Left forelimb (tissue), 1 donor: ENCODE measurements at places on chromosomes 13 and 19.

DNA sequence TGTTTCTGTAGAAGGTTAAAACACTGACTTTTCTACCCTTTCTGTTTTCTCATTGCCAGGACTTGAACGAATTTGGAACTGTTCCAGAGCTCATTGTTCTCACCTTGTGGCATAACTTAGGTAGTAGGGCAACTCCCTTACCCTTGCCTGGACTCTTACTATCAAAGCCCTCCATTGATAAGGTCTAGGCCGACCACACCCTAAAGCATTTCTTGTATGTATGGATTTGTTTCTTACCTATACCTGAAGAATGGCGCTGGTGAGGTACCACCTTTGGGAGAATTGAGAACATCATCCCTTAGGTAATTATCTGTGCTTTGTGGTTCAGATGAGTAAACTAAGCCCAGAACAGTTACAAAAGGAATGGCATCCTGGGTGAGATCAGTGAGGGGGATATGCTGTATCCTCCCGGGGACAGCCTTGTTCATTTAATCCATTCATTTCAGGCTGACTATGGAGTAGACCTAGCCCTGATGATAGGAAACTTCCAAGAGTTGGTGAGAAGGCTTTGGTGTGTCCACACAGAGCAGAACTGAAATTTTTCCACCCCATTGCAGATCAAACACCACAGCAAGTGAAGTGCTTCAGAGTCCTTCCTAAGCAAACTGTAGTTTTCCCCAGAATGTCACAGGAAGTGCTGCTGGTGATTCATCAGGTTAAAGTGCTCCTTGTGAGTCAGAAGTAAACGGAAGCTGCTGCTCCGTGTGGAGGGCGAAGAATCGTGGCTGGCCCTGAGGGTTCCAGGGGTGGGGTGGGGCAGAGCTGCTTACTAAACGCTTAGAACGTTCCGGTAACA, 113.0 kb downstream of the TEX26 start:
- peak; percentile 2 for DNase-seq

GRCh38 chr13:93765811-93766210, 539.2 kb downstream of the GPC6 start:
- no peak for DNase-seq

- no peak for DNase-seq
These were observed 33.0 kb downstream of the XPO4 start for GRCh38 chr13:20869540-20869939.

DNA sequence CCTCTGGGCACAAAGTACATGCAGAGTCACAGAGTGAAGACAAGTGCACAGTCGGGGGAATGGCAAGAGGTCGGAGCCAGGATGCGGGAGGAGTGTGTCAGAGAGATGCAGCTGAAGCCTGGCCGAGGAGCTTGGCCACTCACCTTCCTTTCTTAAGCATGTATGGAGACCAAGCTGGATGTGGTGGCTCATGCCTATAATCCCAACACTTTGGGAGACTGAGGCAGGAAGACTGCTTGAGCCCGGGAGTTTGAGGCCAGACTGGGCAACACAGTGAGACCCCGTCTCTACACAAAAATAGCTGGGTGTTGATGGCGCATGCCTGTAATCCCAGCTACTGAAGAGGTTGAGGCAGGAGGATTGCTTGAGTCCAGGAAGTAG, 67.0 kb downstream of the LATS2 start:
- no peak for DNase-seq

- no peak for DNase-seq
These were observed 50.3 kb downstream of the ABCC4 start for GRCh38 chr13:95250961-95251360.

GRCh38 chr13:98563071-98563470, 13.8 kb downstream of the STK24 start:
- DNase-seq, result no peak

DNA sequence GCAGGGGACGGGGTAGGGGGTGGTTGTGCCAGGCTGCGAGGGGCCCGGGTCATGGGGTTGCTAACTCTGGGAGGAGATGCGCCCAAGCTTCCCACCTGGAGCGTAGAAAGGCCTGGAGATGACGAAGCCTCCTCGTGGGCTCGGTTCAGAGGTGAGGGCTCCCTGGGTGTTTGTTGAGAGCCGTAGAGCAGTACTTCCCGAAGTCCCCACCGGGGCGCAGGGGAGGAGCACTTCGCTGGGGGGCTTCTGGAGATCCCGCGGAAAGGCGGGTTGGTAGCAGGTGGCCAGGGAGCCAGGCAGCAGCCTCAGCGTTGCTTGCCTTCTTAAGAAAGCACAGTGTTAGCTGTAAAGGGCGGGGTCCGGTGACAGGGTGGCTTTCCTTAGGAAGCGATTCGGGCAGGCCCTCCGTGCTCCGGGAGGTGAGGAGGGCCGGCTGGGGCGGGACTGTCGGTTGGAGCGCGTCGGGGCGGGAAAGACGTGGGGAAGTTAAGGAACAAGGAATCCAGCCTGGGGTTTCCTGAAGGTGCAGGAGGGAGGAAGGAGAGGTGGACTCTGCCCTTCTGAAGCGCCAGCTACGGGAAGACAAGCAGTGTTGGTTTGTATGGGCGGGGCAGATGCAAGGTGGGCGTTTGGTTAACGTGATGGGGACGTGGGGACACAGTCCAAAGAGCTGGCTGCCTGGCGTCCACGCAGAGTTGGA, 3.3 kb downstream of the VSTM2B start:
- no peak for DNase-seq

GRCh38 chr19:50500753-50501151, 10.2 kb downstream of the JOSD2 start:
- no peak for DNase-seq

DNA sequence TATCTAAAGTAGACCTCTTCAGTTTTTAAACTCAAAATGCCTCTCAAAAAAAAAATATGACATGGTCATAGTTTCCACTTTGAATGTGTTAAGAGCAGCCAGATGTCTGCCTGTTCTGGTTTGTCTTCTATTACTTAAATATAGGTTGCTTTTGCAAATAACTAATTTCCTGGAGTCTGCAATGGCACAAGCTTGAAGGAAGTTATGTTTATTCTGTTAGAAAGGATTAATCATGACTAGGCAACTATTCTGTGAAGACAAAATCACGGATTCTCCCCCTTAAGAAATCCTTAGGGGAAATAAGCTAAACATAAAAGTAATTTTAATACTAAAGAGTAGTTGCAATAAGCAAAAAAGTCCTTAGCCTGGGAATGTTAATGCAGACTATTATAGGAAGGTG, 26.3 kb downstream of the SKA3 start:
- no peak for DNase-seq

GRCh38 chr19:40907968-40908735, 26.1 kb upstream of the CYP2A7 start:
- no peak for DNase-seq

GRCh38 chr13:109974354-109974753, 188.0 kb upstream of the IRS2 start:
- no peak for DNase-seq

GRCh38 chr19:4436231-4436630, 21.4 kb downstream of the UBXN6 start:
- no peak for DNase-seq

DNA sequence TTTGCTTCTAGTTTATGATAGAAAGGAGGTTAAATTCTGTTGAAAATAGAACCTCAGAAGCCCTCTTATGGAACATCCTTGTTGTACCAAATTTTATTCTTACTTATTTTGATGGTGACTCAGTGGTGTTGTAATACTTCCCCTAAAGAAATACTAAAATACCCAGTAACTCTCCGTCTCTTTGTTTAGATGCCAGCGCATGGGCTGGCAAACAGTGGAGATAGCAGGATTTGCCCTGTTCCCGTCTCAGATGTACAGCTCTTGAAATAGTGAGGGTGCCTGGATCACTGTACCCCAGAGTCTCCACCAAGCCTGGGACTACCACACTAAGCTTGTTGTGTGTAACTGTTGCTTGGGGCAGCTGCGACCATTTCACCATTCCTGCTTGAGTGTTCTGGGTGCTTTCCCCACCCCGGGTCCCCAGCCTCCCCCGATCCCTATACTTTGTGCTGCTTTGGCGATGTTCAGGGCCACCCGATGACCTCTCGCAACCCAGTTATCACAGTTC, 67.0 kb upstream of the TEX29 start:
- no peak for DNase-seq

- DNase-seq, result no peak
These were observed 74.3 kb downstream of the SLC25A15 start for GRCh38 chr13:40863723-40864122.

GRCh38 chr19:50669302-50670101, 20.3 kb downstream of the C19orf81 start:
- no peak for DNase-seq
